Activated CD4-positive, alpha-beta T cell treated with anti-CD3 and anti-CD28 coated beads for 36 hours (primary cell): ENCODE measurements at places on chromosomes 2 and 18. TPM values are rescaled to one million over a fixed set of nuclear protein-coding genes. Genes with fewer than 3 reads are reported as not detected.
A peak's percentile ranks its signal among the peaks of the same experiment; 100 is the strongest.

GRCh38 chr2:152513029-152513428, 178.1 kb downstream of the FMNL2 start:
- H3K27ac ChIP-seq: no peak overlapping the region
- H3K27me3 ChIP-seq: peaks cover 11% of the 10 kb centered on the region
- H3K4me3 ChIP-seq: no peak overlapping the region
- no peaks in the 10 kb centered on the region for H3K36me3 ChIP-seq

- peaks cover 9% of the 10 kb centered on the region for H3K4me1 ChIP-seq
- no peak overlapping the region for H3K27ac ChIP-seq
- peak; percentile 68 for DNase-seq
- H3K36me3 ChIP-seq: no peaks in the 10 kb centered on the region
- peaks cover 31% of the 10 kb centered on the region for H3K27me3 ChIP-seq
Observed at GRCh38 chr2:164840930-164841718, 499 bp downstream of the COBLL1 start.

GRCh38 chr2:88472811-88473210, 20.3 kb upstream of the FOXI3 start:
- no peaks in the 10 kb centered on the region for H3K36me3 ChIP-seq
- no peak for DNase-seq
- no peaks in the 10 kb centered on the region for H3K4me1 ChIP-seq
- H3K27me3 ChIP-seq: peaks cover 10% of the 10 kb centered on the region
- no peak overlapping the region for H3K4me3 ChIP-seq

The LYPD1 gene
- total RNA-seq: not detected

The IL36G gene
- total RNA-seq: not detected

DNA sequence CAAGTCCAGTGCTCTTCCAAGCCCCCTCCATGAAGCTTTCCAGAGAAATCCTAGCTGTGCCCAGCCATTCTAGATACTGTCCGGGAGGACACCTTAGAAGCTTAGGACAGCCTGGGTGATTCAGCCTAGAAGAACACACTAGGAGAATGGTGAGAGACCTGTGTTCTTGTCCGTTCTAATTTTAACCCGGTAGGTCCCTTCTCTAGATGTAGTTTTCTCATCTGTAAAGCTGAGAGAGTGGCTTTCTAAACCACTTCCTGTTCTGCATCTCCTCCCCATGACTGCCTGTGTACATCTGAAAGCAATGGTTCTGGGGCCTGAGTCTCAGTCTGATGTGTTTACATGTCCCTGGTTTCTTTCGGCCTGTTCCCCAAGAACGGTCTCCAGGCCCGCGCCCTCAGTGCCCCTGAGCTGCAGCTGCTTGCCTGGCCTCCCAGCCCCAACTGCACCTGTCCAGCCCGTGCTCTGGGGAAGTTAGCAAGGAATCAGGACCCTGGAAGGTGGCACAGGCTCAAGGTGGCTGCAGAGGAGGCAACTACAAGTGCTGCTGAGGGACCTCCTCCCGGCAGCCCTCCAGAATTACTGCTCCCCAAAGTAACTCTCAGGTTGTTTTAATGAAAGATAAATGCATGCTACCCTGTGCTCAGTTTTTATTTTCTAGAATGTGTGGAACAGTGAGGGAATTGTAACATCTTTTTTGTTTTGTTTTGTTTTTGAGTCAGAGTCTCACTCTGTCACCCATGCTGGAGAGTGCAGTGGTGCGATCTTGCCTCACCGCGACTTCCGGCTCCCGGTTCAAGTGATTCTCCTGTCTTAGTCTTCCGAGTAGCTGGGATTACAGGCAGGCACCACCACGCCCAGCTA, 105.9 kb downstream of the LBH start:
- H3K27me3 ChIP-seq: no peaks in the 10 kb centered on the region
- peaks cover 81% of the 10 kb centered on the region for H3K4me1 ChIP-seq
- H3K4me3 ChIP-seq: peak overlapping the region; percentile 56
- peak overlapping the region; percentile 98 for H3K27ac ChIP-seq
- peaks cover 16% of the 10 kb centered on the region for H3K36me3 ChIP-seq

DNA sequence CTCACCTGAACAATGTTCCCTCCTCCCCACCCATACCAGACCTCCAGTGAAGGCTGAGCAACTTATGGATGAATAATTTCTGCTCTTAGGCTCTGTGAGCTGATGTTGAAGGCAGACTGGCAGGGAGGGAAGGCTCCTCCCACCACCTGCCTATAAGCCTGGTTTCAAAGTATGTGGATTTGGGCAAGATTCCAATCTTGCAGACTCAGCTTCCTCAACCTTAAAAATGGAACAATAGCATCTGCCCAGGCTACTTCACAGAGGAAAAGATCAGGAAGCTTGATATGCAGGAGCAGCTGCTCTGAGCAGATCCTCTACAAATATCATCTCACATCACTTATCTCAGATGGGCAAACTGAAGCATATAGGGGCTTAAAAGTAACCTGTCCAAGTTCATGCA, 112.2 kb downstream of the ZFP36L2 start:
- no peak for DNase-seq
- H3K27me3 ChIP-seq: no peaks in the 10 kb centered on the region
- H3K4me3 ChIP-seq: no peak overlapping the region
- no peak overlapping the region for H3K27ac ChIP-seq
- peaks cover 4% of the 10 kb centered on the region for H3K36me3 ChIP-seq

The DYNAP gene
- not detected for total RNA-seq

DNA sequence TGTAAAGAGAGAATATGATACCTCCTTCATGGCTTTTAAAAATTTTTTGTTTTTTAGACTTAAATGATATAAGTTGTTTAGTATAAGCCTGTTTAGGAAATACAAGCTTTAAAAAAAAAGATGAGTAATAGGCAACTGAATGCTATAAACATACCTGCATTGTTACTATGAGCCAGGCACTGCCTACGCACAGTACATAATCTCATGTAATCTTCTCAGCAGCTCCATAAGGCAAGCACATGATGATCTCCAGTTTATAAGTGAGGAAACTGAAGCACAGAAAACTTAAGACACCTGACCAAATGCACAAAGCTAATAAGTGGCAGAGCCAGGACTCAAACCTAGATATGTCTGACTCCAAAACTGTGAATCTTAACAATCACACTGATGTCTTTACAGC, 156.3 kb upstream of the SLC1A4 start:
- no peak for DNase-seq
- H3K4me1 ChIP-seq: peaks cover 16% of the 10 kb centered on the region
- no peak overlapping the region for H3K4me3 ChIP-seq
- no peak overlapping the region for H3K27ac ChIP-seq
- H3K27me3 ChIP-seq: no peaks in the 10 kb centered on the region

DNA sequence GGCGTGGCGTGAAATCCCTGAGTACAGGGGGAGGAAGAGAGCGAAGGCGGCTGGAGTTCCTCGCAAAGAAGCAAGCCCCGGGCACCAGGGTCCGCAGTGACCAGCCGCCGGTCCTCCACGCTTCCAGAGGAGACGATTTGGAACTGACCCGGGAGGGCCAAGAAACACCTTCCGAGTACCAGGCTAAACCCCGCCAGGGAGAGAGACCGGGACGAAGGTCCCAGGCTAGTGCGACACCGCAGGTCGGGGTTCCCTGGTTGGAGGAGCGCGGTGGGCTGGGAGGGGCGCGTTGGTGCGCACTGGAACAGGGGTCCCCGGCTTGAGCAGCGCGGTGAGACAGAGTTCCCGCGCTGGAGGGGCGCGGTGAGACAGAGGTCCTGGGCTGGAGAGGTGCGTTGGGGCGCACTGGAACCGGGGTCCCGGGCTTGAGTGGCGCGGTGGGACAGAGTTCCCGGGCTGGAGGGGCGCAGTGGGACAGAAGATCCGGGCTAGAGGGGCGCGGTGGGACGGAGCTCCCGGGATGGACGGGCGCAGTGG, 901 bp downstream of the WDFY1 start:
- H3K36me3 ChIP-seq: peaks cover 29% of the 10 kb centered on the region
- peak overlapping the region; percentile 90 for H3K27ac ChIP-seq
- H3K4me3 ChIP-seq: peak overlapping the region; percentile 90

GRCh38 chr18:832085-832681, 20.1 kb upstream of the YES1 start:
- DNase-seq: peak; percentile 47
- no peak overlapping the region for H3K27ac ChIP-seq
- H3K4me3 ChIP-seq: no peak overlapping the region
- peaks cover 22% of the 10 kb centered on the region for H3K4me1 ChIP-seq

The GREB1 gene
- total RNA-seq: 0.57 TPM

DNA sequence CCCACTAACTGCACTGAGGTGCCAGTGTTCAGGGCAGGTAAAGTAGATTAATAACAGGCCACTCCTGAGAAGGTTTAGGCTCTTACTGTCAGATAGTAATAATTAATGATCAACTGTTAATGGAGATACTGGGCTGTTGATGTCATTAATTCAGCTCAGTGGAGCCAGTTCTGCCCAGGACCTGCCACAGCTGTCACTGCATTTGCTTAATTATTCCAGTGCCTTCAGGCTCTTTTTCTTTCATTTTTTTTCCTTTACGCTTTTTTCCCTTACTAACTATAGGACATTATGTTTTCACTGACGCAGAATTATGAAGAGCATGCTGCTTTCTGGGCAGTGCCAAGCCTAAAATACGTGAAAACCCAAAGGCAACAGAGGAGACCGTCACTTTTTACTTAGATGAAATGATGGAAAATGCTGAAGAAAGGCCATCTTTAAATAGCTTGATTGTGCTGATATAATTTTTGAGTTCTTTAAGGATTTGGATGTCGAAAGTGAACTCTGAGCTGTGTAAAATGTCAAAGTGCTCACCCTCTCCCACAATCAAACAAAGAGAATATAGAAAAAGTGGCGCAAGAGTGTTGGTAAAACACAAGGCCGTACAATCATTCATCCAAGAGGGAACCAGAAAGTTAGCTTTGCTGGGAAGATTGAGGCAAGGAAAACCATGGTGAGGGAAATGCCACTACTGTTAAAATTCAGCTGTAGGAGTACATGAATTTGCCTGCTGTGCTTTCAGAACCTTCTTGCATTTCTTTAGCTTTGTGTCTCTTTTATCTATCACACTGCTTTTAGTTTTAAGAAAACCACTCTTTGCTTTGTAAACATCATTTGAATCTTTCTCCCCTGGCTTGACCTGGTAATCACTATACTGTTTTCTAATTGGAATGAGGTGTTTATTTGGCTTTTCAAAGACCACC, 192.0 kb upstream of the ZEB2 start:
- H3K27me3 ChIP-seq: peaks cover 8% of the 10 kb centered on the region
- no peak for DNase-seq
- H3K36me3 ChIP-seq: no peaks in the 10 kb centered on the region
- H3K4me1 ChIP-seq: no peaks in the 10 kb centered on the region
- H3K27ac ChIP-seq: no peak overlapping the region

DNA sequence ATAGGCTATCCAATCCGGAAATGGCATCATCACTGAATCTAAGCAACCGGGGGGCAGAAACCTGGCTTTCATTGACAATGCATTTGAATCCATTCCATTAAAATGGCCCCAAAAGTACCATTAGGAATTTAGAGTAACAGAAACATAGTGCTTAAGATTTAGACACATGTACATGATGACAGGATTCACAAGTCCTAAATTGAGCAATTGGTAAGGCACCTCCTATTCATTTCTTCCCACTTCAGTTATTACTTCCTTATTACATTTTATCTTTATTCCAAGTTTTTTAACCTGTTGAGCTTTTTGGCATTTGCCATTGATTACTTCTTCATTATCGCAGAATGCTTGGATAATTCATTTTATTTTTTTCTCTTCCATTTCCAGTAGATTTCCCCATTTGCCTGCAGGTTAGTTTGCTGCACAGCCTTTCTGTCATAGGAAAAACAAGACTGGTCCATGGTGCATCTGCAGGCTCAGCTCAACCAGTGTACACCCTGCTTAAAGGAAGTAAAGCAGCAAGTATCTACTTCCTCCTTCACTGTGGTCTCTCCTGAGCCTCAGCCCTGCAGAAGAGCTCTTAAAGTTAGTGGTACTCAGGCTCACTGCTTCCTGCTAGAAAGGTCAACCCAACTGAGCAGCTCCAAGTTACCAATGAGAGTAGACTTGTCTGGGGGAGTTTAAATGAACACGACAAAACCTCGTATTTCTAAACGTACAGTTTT, 89.2 kb downstream of the DOCK10 start:
- H3K27me3 ChIP-seq: no peaks in the 10 kb centered on the region
- H3K4me3 ChIP-seq: peak overlapping the region; percentile 38
- peaks cover 88% of the 10 kb centered on the region for H3K4me1 ChIP-seq
- H3K27ac ChIP-seq: peak overlapping the region; percentile 91
- DNase-seq: peak; percentile 49
- peaks cover 34% of the 10 kb centered on the region for H3K36me3 ChIP-seq

GRCh38 chr18:13550418-13551304, 175.7 kb downstream of the FAM210A start:
- DNase-seq: no peak
- H3K4me1 ChIP-seq: peaks cover 9% of the 10 kb centered on the region
- H3K27ac ChIP-seq: no peak overlapping the region
- no peaks in the 10 kb centered on the region for H3K27me3 ChIP-seq

DNA sequence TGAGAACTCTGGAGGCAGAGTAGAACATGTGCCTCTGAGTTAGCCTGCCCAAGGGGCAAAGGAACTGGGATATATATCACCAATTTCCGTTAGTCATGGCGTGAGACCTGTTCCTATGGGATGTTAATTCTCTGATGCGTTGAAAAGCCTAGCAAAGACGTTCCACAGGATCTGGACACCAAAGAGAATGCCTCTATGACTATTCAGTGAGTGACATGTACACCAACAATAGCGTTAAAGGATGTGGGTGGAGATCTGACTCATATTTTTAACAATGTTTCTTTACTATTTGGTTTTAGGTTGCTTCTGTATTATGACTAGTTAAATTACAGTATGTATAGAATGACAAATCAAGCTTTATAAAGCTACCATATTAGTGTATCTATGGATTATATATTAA, 320.9 kb upstream of the MC4R start:
- H3K4me1 ChIP-seq: no peaks in the 10 kb centered on the region
- no peak overlapping the region for H3K4me3 ChIP-seq
- H3K27me3 ChIP-seq: no peaks in the 10 kb centered on the region
- no peaks in the 10 kb centered on the region for H3K36me3 ChIP-seq
- DNase-seq: no peak
- H3K27ac ChIP-seq: no peak overlapping the region

GRCh38 chr2:240467659-240468302, 32.3 kb downstream of the GPC1 start:
- peaks cover 2% of the 10 kb centered on the region for H3K36me3 ChIP-seq
- H3K27ac ChIP-seq: no peak overlapping the region
